Activated CD8-positive, alpha-beta memory T cell treated with anti-CD3 and anti-CD28 coated beads for 1 hour (primary cell): ENCODE measurements at places on chromosomes 12 and 14.

GRCh38 chr12:31890295-31891285, 68.6 kb upstream of the RESF1 start:
- DNase-seq = no peak

DNA sequence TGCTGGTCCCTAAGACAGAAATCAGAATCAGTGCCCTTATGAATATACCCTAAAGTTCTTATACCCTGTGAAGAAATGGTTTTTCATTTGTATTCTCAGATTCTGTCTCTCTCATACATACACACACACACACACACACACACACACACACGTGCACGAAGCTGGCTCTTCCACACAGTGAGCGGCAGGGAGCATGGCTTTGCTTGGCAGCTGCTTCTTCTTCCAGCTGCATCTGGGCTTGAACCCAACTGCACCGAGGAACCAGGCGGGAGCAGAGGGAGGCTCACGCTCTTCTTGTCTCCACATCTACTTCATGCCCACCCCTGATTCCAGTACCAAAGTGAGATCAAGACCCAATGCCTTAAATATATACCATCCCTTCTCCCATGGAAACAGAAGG, 19.4 kb downstream of the GRIN2B start:
- DNase-seq = no peak

GRCh38 chr14:29896354-29896821, 31.3 kb downstream of the PRKD1 start:
- DNase-seq = no peak

- DNase-seq = no peak
Observed at GRCh38 chr12:116247377-116247776, 30.1 kb downstream of the MED13L start.

DNA sequence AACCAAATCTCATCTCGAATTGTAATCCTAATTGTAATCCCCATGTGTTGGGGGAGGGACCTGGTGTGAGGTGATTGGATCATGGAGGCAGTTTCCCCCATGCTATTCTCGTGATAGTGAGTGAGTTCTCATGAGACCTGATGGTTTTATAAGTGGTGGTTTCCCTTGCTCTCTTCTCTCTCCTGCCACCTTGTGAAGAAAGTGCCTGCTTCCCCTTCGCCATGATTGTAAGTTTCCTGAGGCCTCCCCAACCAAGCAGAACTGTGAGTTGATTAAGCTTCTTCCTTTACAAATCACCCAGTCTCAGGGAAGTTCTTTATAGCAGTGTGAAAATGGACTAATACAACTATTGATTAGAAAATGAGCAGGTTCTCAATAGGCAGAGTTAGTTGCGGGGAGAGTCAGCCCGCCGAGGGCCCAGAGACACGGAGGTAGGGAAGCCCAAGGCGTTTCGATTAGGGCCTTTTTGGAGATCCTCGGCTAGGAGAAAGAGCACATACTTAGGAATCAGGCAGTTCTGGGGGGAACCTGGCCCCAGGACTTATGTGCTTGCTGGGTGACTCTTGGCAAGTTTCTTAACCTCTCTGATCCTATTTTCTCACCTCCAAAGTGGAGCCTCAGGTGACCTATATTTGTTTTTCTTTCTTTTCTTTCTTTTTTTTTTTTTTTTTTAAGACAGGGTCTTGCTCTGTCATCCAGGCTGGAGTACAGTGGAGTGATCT, 65.7 kb downstream of the MVK start:
- no peak for DNase-seq

DNA sequence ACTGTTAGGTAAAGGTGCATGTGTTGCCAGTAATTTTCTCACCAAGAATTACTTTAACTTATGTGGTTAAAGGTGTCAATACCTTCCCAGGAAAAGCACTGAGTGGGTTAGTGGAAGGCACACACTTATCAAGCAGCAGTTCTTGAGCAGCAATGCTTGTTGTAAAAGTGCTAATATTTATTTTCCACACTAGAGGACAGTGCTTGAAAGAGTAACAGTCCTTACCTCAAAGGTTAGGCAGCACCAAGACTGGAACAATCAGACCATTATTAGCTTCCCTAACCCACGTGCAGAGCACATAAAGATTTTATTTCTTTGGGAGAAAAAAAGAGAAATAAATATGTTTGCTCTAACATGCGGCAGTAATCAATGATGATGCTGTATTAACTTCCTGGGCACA, 48.8 kb upstream of the KRR1 start:
- DNase-seq = no peak

GRCh38 chr14:104888489-104889374, 23.7 kb downstream of the CEP170B start:
- DNase-seq = no peak

- no peak for DNase-seq
Observed at GRCh38 chr12:50776749-50777728, 13.1 kb downstream of the ATF1 start.

GRCh38 chr14:87252103-87252502, 740.9 kb downstream of the GALC start:
- no peak for DNase-seq

DNA sequence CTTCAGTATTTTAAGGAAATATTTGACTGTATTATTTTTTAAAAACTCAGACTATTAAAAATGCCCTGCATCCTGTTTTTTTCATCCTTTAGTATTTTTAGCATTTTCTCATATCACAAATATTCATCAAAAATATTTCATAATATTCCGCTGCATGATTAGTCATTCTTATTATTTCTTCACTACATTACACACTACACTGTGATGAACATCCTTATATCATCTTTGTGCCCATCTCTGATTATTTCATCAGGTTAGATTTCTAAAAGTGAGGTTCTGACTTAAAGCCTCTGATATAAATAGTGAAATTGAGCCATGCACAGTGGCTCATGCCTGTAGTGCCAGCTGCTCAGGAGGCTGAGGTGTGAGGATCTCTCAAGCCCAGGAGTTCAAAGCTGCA, 8.1 kb downstream of the COCH start:
- DNase-seq = no peak

DNA sequence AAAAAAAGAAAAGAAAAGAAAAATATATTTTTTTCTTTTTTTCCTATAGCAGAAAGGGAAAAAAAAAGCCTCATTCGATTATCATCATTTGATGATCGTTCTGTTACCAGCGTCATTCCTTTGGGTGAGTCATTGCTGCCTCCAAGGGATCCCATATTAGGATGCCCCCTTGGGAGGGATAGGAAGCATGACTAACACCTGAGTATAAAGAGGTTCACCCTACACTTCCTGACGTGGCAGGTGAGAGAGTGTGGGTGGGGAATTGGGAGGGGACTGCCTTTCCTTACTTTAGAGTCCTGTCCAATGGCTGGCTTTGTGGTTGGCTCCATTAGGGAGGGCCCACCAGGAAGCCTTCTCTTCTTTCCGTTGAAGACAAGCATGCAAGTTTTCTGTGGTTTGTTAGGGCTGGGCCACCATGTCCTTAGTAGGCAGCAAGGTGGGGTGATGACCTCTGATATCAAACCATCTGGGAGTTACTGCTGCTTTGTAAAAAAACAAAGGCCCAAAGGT, 56.1 kb upstream of the FUT8 start:
- no peak for DNase-seq

DNA sequence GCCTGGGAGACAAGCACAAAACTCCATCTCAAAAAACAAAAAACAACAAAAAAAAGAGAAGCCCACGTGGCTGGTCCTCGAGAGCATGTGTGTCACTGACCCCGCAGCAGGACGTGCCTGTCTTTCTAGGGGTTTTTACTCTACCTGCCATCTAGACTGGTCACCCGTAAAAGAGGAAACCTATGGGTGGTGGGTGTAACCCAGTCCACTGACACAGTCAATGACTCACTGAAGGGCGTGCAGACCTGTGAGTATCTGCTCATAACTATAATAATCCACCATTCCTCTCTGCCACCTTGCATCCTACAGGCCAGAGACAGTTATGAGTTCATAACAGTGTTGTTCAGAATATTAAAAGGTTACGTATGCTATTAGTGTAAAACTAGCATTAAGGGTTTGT, 4.6 kb downstream of the GOLGA3 start:
- no peak for DNase-seq

- no peak for DNase-seq
Observed at GRCh38 chr12:47400266-47400665, 305.6 kb downstream of the RPAP3 start.

DNA sequence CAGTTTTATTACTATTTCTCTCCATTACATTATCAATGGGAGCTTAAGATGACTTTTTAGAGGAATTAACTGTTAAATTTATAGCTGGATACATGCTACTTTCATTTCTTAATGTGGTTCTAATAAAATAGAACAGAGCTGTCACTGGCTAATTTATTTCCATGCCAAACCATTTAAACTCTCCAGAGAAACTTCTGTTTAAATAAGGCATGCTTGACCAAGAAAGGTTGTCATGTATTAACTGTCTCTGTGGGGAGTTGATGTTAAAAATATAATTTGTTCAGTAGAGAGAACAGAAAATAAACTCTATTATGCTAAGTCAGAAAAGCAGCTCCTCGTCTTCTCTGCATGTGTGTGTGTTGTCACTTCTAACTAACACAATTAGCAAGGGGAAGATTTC, 447.4 kb downstream of the SLC16A7 start:
- no peak for DNase-seq

- no peak for DNase-seq
Observed at GRCh38 chr14:94346841-94347240, 23.7 kb upstream of the SERPINA6 start.

- no peak for DNase-seq
Observed at GRCh38 chr12:704516-705242, 41.4 kb upstream of the NINJ2 start.

- no peak for DNase-seq
Observed at GRCh38 chr14:69696633-69697557, 70.0 kb upstream of the SRSF5 start.

GRCh38 chr12:127358888-127359287, 908.1 kb upstream of the TMEM132C start:
- DNase-seq = no peak
